ENCODE measurements at places on chromosomes 7 and 10.

GRCh38 chr7:43870316-43870715, 999 bp upstream of the MRPS24 start:
- DNase-seq: no peak

DNA sequence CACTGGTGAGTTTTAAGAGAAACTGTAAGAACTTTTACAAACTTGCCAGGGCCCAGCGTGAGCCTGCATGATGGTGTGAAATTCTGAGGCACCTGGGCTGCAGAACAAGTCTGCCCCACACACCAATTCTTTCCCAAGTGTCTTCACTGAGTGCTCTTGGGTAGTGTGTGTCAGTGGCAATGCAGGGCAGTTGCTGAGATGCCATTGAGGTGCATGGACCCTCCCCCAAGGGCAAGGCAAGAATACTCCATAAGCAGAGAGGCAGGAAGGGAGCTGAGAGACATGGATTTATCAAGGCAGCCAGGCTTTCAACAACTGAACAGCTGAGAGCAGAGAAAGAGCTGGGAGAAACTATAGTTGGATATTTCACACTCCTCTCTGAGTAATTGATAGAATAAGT, 801.2 kb downstream of the GRID1 start:
- no peak for DNase-seq

DNA sequence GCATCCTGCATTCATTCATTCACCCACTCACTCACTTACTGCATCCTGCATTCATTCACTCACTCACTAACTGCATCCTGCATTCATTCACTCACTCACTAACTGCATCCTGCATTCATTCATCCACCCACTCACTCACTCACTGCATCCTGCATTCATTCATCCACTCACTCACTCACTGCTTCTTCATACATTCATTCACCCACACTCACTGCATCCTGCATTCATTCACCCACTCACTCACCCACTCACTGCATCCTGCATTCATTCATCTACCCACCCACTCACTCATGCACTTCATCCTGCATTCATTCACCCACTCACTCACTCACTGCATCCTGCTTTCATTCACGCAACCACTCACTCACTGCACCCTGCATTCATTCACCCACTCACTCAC, 1.5 kb upstream of the SNX8 start:
- DNase-seq: no peak

DNA sequence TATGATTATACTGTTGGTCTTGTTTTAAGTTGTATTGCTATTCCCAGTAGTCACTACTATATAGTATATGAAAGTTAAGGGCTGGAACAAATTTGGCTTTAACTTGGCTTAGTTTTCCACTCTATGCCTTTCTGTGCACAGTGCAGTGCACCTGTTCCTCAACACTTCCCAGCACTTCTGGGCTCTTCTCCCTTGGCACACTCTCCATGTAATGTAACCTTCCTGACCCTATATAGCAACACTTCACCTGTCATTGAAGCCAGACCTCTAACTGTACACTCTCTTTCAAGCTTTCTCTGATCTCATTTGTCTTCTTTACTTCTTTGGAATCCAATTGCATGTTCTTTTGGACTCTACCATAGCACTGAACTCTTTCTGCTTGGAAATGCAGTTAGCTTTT, 83.9 kb upstream of the SMIM30 start:
- DNase-seq: no peak

DNA sequence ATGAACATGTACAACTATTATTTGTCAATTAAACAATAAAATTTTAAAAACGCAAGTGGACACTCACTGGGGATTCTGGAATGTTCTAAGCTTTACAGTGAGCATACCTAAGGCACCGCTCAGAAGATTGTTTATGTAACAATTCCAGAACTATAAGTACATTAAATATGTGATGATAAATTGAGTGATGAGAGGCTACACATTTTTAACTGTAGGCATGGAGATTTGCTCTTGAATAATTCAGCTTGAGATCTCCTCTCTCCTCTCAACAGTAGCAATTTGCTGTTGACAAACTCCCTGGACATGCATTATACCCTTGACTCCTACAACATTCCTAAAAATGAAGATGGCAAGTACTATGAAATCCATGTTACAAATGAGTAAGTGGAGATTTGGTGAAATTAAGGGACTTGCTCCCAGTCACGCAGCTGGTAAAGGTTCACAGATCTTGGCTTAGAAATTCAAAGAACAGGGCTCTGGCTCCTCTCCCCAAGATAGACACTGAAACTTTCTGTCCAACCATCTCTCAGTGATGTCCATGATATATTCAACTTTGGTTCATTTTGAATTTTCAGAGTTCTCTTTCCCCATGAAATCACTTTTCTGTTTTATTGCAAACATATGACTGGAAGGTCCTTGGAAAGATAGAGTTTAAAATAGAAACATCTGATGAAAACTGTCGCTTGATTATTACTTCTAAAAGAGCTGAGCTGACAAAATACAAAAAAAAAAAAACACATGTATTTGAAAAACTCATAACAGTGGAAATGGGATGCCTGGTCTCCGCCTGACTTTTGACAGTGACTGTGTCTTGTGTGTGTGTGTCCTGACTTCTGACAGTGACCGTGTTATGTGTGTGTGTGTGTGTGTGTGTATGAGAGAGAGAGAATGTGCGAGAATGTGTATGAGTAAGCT, 488.3 kb downstream of the TNS3 start:
- DNase-seq: no peak

- DNase-seq: no peak
Observed at GRCh38 chr7:92917230-92917629, 80.9 kb upstream of the CDK6 start.

DNA sequence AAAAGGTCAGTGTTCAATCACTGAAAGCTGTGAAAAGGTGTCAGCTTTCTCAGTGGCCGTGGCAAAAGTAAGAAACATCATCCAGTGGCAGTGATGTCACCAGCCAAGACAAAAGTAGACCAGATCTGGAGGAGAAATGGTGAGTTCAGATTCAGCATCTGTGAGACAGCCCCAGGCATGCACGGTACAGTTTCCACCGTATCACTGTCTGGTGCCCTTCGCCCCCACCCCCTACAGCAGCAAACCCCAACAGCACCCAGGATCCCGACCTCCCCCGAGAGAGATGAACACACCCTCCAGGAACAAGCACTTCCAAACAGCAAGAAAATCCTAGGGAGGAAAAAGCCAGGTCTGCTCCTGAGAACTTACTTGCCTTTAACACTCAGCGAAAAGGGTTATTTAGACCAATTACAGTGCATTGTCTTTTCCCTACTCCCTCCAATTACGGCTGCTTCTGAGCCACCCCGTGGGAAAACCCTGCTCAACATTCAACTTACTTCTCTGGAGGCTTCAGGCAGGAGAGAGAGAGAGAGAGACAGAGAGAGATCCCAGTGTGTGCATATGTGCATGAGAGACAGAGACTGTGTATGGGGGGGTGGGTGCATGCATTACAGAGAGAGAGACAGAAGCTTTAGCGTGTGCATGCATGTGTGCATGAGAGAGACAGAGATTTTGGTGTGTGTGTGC, 189.6 kb downstream of the GRID1 start:
- DNase-seq: no peak

GRCh38 chr10:70221030-70221429, 12.2 kb downstream of the PPA1 start:
- no peak for DNase-seq

DNA sequence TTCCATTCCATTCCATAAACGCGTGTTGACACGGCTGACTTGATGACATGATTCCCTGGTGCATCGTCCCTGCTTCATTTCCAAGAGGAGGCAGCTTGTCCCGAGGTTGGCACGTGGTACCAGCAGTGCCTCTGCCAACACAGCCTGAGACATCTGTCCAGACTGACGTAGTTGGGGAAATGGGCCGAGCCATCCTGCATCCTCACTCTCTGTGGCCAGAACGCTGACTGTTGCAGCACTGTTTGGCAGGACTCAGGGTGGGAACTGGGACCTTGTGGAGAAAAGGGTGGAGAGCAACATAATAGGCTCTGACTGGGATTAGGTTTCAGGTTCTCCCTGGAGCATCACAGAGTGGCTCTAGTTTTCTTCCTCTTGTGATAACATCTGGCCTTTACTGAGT, 118.6 kb upstream of the BTBD16 start:
- DNase-seq: no peak

DNA sequence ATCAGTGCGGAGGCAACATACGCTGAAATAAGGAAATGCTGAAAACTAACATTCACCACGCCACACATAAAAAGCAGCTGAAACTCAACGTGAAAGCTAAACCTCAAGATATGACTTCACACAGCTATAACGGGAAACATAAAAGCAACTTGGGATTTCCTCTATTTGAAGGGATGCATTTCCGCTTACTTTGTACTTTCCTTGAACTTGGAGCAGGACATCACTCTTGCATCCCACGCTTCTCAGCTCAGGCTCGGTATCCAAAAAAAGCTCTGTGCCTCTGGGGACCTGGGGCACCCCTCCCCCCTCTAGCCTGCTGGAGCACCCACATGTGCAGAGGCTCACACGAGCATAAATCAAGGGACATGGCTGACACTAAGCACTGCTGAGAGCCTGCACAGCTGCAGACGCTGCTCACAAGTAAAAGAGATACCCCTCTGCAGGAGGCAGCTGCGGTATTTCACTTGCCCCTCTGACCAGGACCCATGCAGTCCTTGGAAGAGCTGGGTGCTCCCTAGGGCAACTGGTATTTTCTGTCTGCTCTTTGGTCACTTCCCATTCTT, 34.2 kb downstream of the PARD3 start:
- peak; percentile 60 for DNase-seq

GRCh38 chr10:77643795-77644468, 6.3 kb upstream of the KCNMA1 start:
- peak; percentile 78 for DNase-seq

DNA sequence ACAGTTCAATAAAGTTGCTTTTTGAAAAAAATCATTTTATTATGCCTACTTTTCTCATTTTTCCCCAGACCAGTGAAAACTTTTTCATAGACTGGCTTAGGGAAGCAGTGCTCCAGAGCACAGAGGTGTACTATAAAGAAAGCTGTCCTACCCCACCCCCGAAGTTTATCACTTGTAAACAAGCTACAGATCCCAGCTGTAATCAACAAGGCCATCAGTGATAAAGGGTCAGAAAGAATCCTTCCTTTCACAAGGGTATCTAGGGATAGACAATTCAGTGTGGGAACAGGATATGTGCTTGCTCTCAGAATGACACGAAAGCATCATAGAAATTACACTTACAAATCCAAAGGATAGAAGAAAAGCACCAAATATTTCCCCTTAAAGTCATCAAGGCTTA, 4.5 kb downstream of the PRDX3 start:
- DNase-seq: no peak

GRCh38 chr10:33441561-33441960, 107.1 kb upstream of the NRP1 start:
- DNase-seq: no peak

- no peak for DNase-seq
Observed at GRCh38 chr10:126235091-126235978, 152.9 kb downstream of the ADAM12 start.

GRCh38 chr10:71564194-71564820, 155.3 kb downstream of the C10orf105 start:
- DNase-seq: no peak

DNA sequence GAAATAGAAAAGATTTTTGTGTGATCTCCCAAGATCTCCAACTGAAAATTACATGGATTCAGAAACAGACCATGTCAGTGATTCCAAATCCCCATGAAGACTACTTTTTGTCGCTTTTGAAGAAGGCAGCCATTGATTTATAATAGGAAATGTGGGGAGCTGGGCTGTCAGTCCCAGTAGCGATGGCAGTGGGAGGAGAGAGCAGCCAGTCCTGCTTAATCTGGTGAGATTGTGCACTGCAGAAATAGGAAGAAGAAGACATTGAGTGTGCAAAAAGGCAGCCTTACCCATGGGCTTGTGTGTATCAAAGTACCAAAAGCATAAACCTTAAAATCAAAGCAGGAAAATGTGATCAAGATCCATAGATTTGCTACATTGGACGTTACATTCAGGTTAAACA, 4.8 kb downstream of the ADRB1 start:
- DNase-seq: no peak

- DNase-seq: no peak
Observed at GRCh38 chr7:102211590-102212550, 74.8 kb upstream of the SH2B2 start.

- no peak for DNase-seq
Observed at GRCh38 chr7:36961693-36962092, 237.4 kb upstream of the AOAH start.

- peak; percentile 60 for DNase-seq
Observed at GRCh38 chr10:22252801-22253579, 35.2 kb upstream of the EBLN1 start.

GRCh38 chr7:154167051-154167450, 114.9 kb downstream of the DPP6 start:
- no peak for DNase-seq

DNA sequence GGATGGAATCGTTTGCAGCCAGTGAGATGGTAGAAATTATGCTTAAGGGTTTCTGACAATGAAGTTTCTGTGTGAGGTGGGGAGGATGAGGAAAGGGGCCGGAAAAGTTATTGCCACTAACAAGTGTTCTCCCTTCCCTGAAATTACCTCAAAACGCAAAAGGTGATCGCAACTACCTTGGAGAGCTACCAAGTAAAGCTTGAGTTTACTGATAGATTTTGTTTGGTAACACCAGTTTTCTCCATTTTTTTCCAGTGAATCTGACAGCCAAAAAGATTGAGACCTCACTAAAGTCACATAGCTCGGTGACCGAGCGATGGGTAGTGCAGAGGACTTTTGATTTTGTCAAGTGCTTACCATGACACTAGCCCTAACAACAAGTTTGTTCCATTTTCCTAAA, 1.6 kb downstream of the SUV39H2 start:
- no peak for DNase-seq

DNA sequence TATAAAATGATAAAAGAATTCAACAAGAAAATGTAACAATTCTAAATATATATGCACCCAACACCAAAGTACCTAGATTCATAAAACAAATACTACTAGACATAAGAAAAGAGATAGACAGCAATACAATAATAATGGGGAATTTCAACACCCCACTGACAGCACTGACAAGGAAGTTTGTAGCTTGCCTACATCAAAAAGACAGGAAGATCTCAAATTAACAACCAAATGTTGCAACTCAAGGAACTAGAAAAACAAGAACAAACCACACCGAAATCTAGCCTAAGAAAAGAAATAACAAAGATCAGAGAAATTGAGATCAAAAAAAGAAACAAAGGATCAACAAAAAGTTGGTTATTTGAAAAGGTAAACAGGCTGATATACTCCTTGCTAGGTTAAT, 36.5 kb upstream of the TNKS2 start:
- no peak for DNase-seq

GRCh38 chr10:73018632-73019031, 64.0 kb upstream of the PLA2G12B start:
- DNase-seq: no peak

DNA sequence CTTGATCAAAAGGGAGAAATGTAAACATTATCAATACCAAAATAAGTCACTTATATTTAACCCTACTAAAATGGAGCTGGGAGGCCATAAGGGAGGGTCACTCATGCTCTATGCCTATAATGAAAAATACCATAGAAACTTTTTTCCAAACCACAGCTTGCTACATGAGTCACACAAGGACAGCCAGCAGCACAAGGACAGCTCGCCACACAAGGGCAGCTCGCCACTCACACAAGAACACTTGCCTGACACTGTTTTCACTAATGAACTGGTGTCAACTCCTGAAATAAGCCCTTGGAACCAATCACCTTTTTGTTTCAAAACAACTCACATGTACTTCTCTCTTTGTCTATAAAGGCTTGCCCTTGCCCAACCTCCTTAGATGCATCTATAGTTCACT, 43.3 kb downstream of the FRMPD2 start:
- peak; percentile 17 for DNase-seq

GRCh38 chr10:13920031-13920430, 333.3 kb downstream of the PRPF18 start:
- no peak for DNase-seq

- no peak for DNase-seq
Observed at GRCh38 chr10:117537904-117538524, 4.5 kb upstream of the EMX2 start.

Measured in common myeloid progenitor, CD34-positive (primary cell).